Activated T-helper 17 cell treated with anti-CD3 and anti-CD28 coated beads, Interleukin-2, amount 50 U/mL, for 72 hours (primary cell): ENCODE measurements at places on chromosomes 5 and 9. TPM values are rescaled to one million over a fixed set of nuclear protein-coding genes. Genes with fewer than 3 reads are reported as not detected.

GABRA1 gene
- not detected for total RNA-seq

SMIM33 gene
- total RNA-seq, result 0.90 TPM

PNPLA7 gene
- total RNA-seq, result 2.9 TPM

OTP gene
- not detected for total RNA-seq

PDZD2 gene
- total RNA-seq, result not detected
